ENCODE measurements at places on chromosomes 13 and 19.

DNA sequence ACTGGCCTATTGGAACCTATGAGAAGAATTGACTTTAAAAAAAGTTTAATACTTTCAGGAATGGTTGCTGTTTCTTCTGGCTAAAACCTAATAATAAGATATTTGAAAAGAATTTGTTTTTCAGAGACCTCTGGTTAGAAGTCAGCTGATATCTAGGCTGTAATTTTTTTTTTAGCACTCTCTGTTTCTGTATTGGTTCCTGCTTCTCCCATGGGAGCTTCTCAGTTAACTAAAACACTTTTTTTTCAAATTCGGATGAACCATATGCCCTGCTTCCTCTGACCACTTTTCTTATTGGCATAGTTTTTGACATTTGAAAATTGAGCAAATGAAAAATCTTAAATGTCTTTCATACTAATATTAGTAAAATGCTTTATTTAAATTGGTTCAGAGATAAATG, 163.5 kb upstream of the SLC10A2 start:
- DNase-seq = no peak

- peak; percentile 90 for DNase-seq
Observed at GRCh38 chr19:3365836-3366752, at the start of gene NFIC. NFIC (plus strand) TSS chr19:3366583; CDS start chr19:3366637, 54 bp downstream.

GRCh38 chr19:1487576-1488281, 2.4 kb downstream of the PCSK4 start:
- DNase-seq = no peak

- no peak for DNase-seq
Observed at GRCh38 chr19:4673726-4674125, 3.6 kb upstream of the MYDGF start.

DNA sequence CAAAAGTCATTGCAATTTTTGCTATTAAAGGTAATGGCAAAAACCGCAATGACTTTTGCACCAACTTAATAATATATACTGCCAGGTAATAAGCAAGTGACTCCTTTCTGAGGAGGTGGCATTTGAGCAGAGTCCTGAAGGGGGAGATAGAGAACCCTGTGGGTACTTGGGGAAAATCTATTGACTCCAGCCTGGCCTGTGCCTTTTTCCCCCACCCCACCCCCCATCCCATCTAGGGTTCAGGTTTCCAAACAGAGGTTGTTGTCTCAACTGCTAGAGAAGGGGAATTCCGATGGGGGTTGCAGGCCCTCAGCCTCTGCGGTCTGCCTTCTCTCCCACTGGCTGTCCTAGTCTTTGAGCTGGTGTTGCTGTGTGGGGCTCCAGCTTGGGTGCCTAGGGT, 11.5 kb downstream of the S1PR2 start:
- peak; percentile 51 for DNase-seq

DNA sequence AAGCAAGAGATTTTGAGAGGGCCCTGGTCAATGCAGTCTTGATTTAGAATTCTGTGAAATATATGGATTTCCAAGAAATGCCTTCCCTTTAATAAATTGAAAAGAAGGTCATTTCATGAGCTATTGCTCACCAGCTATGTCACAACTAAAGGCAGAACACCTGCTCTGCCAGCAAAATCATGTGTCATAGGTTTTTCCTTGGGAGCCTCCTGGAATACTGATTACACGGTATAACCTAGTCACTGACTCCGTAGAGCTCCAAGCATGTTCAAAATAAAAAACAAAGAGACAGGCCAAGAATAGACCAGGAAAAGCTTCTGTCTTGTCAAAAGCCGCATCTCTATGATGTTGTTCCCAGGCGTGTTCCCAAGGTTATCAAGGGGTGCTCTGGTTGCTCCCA, 45.5 kb downstream of the HSPH1 start:
- DNase-seq = peak; percentile 18

GRCh38 chr13:102310691-102311418, 91.0 kb downstream of the FGF14 start:
- no peak for DNase-seq

- DNase-seq = peak; percentile 11
Observed at GRCh38 chr13:79404361-79404760, 1.7 kb downstream of the RBM26 start.

DNA sequence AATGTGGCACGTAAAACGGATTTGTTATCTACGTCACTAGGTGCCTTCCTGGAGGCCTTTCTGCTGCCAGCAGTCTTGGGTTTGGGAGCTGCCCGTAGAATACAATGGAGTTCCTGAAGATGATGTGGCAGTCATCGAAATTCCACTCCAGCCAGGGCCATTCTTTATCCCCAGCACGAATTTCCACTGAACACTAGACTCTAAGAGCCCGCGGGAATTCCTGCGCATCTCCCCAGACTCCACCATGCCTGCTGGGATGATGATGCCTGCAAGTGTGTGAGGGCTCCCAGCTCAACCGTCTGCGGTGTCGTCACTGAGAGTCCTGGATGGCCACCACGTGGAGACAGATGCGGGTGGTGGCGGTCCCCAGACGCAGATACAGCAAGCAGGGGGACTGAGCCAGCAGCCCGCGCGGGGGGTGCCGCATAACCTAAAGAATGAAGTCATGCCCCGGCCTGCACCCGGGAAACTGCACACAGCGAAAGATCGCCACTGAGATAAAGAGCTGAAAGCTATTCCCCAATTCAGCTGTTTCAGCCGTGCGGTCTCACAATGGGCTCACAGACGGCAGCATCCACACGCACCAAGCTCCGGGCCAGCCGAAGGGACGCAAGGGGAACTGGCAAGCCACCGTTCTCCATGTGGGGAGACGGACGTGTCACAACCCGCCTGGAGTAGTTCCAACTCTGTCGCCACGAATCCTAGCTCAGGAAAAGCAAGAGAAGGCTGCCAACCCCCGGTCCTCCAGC, 41.1 kb downstream of the COL4A1 start:
- no peak for DNase-seq

DNA sequence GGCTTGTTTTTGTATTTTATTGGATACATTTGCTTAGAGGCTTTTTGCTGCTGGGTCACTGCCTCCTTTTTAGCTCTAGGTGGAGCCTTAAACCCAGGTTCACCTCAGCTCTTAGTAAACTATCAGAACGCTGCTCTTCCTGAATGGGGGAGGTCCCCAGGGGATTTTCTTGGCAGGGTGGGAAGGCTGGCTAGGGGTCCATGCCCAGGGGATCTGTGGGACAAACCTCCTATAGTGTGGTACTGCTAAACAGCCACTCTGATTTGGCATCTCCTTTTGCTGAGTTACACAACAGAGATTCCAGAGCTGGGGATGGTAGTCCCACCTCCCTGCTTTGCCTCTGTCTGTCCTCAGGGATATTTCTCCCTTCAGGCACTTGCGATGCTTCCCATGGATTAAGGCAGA, 204.9 kb downstream of the ZIC5 start:
- peak; percentile 6 for DNase-seq

DNA sequence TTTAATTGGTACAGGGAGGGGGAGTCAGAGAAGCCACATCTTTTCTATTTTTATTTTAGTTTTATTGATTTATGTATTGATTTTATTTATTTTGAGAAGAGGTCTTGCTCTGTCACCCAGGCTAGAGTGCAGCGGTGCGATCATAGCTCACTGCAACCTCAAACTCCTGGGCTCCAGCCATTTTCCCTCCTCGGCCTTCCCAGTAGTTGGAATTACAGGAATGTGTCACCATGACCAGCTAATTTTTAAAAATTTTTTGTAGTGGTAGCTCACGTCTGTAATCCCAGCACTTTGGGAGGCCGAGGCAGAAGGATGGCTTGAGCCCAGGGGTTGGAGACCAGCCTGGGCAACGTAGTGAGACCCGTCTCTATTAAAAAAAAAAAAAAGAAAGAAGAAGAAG, 4.1 kb downstream of the IL27RA start:
- no peak for DNase-seq
